ENCODE measurements at places on chromosomes 16 and 17.
A peak's percentile ranks its signal among the peaks of the same experiment; 100 is the strongest.

- no peak for DNase-seq
These were observed 9.4 kb downstream of the XYLT2 start for GRCh38 chr17:50355336-50355700.

GRCh38 chr16:89921131-89921701 is 1.9 kb upstream of the TUBB3 start:
- DNase-seq = no peak

DNA sequence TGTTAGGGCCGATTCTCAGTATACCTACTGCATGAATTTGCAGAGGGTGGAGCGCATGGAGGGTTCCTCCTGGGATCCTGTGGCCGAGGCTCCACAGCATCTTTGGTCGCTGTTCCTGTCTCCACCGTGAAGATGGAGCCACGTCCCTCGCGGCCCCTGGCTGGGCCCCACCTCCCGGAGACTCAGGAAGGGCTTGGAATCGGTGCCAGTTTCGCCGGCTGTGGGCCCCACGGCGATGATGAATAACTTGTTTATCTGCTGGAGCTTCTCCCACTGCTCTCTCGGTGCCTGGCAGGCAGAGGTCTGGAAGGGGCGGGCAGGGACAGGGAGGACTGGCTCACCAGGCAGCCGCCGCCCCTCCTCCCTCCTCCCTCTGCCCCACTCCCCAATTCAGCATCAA is 8.1 kb downstream of the SLC5A11 start:
- DNase-seq = no peak

GRCh38 chr16:10895053-10895946 is 18.3 kb downstream of the CIITA start:
- peak; percentile 33 for DNase-seq

GRCh38 chr17:46832945-46833839 is 14.7 kb upstream of the WNT3 start:
- DNase-seq = no peak

- DNase-seq = no peak
These were observed 361.8 kb upstream of the CDH5 start for GRCh38 chr16:66004699-66005098.

DNA sequence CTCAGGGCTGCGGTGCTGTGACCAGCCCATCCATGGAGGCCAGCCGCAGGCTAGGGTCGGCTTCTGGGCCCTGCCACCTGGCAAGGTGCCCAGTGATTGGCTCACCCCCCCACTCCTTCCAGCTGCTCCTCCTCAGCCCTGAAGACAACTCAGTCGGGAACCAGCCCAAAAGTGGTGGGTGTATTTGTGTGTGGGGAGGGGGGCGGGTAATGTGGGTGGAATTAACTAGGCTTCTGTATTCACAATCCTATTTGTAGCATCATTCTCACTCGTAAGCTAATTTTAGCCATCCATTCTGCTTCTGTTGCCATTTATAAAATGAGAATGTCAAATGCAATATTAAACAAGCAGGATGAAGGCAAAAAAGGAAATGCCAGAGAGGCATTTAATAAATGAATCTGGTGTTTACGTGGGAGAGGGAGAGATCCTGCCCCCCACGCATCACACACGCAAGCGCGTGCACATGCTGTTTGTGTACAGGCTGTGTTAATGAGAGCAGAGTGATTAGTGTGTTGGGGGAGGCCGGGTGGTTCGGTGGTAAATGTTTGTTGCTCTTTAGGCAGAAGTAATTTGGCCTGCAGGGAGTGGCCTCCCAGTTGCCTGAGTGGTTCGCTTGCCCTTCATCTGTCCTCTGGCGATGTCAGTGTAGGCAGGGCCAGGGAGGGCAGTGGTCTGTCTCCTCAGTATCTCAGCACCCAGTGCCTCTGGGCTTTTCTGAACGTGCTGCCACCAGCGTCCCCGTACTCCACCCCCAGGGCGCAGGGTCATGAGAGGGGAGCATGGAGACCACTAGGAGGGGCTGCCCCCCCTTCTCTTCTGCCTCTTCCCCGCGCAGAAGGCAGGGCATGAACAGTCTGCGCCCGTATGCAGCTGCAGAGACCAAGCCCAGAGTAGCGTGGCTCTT is 140.1 kb downstream of the CCDC182 start:
- DNase-seq = peak; percentile 78

DNA sequence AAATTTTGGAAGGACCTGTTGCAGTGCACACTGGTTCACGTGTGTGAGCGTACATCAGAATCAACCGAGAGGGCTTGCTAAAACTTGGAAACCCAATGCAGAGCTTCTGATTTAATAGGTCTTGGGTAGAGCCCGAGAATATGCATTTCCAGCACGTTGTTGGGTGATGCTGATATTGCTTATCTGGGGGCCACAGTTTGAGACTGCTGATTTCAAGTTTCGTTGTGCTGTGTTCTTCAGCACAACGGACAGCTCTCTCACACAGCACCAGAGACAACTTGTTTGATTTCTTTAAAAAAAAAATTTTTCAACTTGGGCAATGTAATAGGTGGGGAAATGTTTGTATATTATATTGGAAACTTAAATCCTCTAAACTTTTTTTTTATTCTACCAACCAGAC is 9.4 kb downstream of the OR4D2 start:
- peak; percentile 39 for DNase-seq

- no peak for DNase-seq
These were observed 13.2 kb downstream of the DYNLRB2 start for GRCh38 chr16:80554033-80554432.

- no peak for DNase-seq
These were observed 54.8 kb downstream of the PIMREG start for GRCh38 chr17:6498901-6499540.

DNA sequence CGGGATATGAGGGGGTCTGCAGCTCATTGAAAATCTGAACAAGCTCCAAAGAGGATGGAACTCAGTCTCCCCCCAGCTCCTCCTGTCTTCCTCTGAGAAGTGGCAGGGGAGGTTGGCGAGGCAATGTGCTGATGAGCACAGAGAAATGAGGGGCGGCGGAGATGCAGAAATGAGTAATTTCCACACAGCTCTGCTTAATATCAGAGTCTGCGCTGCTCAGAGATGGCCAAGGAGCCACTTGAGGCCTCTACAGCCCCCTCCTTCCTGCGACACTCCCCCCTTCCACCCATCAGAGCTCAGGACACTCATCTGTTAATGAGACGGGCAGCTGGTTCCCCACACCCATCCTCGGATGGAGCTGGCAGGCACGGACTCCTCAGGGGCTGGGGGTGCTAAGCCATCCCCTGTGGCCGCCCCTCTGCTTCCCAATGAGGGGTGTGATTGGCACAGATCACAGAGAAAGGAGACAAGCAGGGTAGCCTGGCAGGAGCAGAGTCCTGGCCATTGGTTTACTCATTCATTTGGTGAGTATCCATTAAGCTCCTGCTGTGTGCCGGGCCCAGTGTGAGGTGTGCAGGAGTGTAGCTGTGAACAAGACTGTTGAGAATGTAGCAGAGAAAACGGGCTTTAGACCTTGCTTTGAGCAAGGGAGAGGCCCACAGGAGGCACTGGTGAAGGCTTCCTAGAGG is 12.7 kb upstream of the CRHR1 start:
- no peak for DNase-seq

- no peak for DNase-seq
These were observed 91.0 kb upstream of the CBX4 start for GRCh38 chr17:79930062-79930876.

DNA sequence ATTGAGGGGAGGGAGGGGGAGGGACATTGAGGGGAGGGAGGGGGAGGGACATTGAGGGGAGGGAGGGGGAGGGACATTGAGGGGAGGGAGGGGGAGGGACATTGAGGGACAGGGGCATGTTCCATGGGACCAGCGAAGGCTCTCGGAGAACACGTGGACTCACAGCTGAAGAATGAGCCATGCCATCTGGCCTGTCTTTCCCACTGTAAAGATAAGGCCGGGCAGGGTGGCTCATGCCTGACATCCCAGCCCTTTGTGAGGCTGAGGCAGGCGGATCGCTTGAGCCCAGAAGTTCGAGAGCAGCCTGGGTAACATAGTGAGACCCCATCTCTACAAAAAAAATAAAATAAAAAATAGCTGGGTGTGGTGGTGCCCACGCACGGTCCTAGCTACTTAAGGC is 32.5 kb downstream of the RPH3AL start:
- no peak for DNase-seq

GRCh38 chr17:14308636-14308964 is 7.7 kb downstream of the HS3ST3B1 start:
- no peak for DNase-seq

DNA sequence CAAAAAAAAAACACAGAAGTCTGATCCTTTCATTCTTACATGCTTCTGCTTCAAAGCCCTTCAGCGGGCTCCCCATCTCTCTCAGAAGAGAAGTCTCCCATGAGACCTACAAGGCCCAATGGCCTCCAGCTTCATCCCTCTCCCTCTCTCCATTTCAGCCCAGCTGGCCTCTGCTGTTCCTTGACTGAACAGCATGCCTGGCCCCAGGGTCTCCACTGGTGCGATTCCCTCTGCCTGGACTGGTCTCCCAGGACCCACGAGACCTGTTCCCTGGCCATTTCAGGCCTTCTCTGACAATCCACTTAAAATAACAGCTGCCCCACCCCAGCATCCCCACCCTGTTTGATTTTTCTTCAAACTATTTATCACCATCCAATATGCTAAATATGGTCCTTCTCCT is 91.2 kb downstream of the AIPL1 start:
- DNase-seq = no peak

DNA sequence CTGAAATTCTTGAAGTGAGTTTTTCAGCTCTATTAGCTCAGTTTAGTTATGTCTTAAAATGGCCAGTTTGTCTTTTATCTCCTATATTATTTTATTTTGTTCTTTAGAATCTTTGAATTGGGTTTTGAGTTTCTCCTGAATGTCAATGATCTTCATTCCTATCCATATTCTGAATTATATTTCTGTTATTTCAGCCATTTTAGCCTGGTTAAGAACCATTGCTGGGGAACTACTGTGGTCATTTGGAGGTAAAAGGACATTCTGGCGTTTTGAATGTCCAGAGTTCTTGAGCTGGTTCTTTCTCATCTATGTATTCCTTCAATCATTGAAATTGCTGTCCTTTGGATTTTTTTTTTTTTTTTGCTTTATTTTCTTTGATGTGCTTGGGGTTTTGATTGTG is 203.9 kb upstream of the HS3ST4 start:
- DNase-seq = no peak

DNA sequence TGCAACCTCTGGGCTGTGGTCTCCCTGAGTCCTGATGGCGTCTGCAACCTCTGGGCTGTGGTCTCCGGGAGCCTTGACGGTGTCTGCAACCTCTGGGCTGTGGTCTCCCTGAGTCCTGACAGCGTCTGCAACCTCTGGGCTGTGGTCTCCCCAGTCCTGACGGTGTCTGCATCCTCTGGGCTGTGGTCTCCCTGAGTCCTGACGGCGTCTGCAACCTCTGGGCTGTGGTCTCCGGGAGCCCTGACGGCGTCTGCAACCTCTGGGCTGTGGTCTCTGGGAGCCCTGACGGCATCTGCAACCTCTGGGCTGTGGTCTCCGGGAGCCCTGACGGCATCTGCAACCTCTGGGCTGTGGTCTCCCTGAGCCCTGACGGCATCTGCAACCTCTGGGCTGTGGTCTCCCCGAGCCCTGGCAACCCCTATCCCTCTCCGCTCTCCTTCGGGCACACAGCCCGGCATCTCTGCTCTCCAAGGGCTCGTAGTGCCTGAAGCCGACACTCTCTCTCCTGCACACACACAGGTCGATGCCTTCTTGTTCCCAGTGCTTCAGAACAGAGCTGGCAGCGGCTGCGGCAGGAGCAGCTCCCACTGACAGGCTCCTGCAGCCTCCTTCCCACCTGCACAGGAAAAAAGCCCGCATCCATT is 45.6 kb downstream of the METRNL start:
- peak; percentile 32 for DNase-seq

- DNase-seq = no peak
These were observed 25.3 kb downstream of the SF3B3 start for GRCh38 chr16:70548936-70549335.

GRCh38 chr17:78899361-78900260 is 3.4 kb downstream of the CEP295NL start:
- no peak for DNase-seq

DNA sequence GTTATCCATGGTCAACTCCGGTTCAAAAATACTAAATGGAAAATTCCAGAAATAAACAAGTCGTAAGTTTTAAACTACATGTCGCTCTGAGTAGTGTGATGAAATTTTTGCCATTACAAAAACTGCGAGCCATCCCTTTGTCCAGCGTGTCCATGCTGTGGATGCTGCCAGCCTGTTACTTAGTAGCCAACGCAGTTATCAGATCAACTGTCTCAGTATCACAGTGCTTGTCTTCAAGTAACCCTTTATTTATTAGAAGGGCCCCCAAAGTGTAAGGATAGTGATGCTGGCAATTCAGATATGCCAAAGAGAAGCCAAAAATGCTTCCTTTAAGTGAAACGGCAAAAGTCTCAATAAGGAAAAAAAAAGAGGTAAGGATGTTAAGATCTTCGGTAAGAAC is 23.9 kb downstream of the SNN start:
- no peak for DNase-seq

GRCh38 chr16:74071996-74072535 is 224.5 kb upstream of the PSMD7 start:
- DNase-seq = no peak

- DNase-seq = no peak
These were observed 693 bp downstream of the NDRG4 start for GRCh38 chr16:58500430-58501241.

DNA sequence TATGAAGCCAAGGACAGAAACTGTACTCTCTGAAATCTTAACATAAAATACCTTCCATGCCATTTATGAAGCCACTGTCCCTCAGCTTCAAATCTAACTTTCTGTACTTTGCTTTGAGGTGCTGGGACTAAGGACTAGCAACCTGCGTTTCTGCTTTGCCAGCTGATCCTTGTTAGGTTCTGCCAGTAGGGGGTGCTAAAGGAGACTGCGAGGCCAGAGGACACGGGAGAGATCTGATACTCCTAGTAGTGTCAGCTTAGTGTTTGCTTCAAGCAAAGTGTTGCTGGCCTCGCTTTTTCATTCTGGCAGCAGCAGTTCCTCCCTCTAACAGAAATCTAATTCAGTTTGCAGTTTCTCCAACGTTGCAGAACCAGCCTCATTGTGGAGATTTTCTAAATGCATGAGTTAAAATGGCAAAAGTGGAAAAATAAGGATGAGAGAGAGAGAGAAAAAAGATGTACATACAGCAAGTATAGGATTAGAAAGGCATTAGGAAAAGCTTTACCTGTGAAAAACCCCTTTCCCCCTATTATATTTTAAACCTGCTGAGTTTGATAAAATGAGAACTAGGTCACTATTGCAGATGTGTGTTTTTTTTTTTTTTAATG is 297.5 kb downstream of the CA10 start:
- peak; percentile 39 for DNase-seq

DNA sequence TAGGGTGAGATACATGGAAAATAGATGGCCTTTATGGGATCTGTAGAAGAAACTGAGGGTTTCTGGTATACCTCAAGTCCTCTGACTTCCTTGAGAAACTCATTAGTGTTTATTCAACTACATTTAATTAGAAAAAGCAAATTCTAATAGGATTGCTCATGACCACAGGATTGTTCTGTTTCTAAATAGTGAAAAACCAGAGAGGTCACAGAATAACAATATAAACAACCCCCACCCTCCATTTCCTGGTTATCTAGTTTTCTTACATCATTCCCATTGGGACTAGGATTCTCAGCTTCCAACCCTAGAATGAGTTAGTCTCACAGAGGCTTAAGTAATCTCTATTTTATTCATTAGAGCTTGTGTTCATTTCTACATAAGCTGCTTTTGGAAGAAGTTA is 30.0 kb downstream of the SF3B3 start:
- no peak for DNase-seq

- no peak for DNase-seq
These were observed 33.9 kb downstream of the CMTM4 start for GRCh38 chr16:66662445-66663194.

GRCh38 chr17:56305007-56305406 is 151.7 kb downstream of the ANKFN1 start:
- DNase-seq = no peak

Measured in Jurkat, Clone E6-1 (cell line).